ENCODE measurements at places on chromosomes 7 and 10.

GRCh38 chr10:129580010-129580409 is 113.0 kb downstream of the MGMT start:
- no peak for DNase-seq

- no peak for DNase-seq
Observed at GRCh38 chr7:54846273-54846672, 87.3 kb upstream of the SEC61G start.

GRCh38 chr10:70917635-70918034 is 29.3 kb upstream of the PCBD1 start:
- DNase-seq, result no peak

DNA sequence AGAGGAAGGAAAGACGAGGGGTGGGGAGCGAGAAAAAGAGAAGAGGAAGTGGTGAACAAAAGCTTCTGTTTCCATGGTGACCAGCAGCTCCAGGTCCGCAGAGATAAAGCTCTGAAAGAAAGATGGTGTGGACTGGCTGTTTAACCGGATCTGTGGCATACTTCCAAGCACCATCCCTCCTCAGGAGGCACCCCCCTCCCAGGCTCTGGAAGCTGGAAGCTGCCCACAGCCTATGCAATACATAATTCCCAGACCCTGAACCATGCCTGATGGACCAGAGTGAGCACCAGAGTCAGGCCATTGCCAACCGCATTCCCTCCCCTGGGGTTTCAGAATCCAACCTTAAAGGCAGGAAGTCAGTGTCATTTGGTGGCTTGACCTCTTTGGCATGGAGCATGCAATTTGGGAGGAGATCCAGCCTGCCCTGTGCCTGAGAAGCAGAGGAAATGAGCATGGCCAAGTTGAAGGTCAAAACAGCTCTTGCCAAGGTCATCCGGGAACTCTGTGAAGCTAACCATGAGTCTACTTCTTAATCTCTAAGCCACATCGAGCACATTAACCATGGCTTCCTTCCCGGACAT is 22.2 kb upstream of the CPXM2 start:
- DNase-seq, result no peak

DNA sequence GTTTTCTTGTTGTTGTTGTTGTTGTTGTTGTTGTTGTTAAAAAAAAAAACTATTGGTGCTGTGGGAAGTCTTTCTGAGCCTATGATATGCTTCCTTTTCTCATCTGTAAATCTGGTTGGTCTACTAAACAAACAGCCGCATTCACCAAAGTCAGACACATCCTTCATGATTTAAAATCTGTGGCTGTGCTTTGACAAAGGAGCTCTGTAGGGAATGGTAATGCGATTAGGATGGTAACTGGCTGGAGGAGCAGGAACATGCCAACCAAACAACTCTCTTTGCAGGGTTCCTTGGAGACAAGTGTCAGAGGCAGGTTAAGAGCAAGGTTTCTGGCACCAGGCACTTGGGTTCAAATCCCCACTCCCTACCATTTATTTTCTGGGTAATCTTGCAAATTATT is 14.9 kb upstream of the SP4 start:
- DNase-seq, result no peak

- DNase-seq, result no peak
Observed at GRCh38 chr7:95905167-95905566, 132.8 kb downstream of the DYNC1I1 start.

DNA sequence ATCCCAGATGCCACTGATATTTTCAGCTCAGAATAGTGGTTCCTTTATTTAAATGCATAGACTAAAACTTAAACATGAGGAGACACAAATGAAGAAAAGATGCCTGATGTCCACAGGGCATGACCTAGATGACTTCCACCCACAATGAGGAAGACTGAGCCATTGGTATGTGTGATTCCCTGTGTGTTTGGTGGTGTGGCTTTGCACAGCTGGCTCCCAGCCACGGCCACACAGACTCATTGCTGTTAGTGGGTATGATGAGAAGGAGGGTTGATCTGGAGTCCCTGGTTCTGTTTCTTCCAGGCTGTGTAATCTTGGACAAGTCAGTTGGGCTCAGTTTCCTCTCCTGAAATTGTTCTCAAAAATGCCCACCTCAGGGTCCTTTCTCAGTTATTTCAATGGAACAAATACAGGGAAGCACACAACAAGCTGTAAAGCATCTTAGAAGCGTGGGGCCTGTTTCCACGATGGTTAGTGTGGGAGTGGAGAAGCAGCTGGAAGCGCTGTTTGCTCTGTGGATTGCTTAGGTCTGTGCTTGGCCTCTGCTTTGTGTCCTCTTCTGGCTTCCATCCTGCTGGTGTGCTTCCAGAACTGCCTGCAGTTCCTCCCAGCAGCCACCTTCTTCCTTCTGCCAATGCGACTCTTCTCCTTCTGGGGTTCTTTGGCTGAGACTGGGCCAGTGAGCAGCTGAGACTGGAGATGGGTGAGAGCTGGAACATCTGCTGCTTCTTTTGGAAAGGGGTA is 303.7 kb downstream of the BMPER start:
- no peak for DNase-seq

DNA sequence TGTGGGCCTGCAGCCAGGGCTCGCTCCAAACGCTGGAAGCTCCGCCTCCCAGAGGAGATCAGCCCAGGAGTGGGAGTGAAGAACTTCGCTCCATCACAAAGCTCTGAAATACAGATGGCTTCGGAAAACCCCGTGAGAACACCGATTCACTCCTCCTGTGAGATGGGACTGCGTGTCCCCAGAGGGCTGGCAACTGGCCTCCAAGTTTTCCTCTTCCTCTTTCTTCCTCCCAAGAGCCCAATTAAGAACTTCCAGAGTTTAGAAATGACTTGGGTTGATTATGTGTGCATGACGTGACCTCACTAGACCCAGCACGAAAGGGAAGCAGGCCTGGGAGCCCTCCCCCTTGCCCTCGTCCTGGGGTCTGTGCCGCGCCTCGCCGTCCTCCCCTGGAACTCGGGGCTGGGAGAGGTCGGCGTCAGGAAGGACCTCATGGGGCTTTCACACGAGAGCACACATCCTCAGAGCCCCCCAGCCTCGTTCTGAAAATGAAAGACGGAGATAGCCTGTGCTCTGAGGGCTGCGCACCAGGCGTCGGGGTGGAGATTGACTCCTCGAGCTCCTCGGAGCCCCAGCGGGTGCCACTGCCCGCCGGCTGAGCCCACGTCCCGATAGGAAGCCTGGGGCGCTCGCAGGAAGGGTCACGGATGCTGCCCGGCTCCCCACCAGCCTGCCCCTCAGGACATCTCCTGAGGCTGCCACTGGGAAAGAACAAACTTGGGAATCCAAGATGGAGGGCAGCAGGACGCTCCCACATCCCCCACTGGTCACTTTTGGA is 37.8 kb downstream of the PTPRN2 start:
- no peak for DNase-seq

GRCh38 chr7:159094023-159094740 is 50.5 kb downstream of the VIPR2 start:
- no peak for DNase-seq

DNA sequence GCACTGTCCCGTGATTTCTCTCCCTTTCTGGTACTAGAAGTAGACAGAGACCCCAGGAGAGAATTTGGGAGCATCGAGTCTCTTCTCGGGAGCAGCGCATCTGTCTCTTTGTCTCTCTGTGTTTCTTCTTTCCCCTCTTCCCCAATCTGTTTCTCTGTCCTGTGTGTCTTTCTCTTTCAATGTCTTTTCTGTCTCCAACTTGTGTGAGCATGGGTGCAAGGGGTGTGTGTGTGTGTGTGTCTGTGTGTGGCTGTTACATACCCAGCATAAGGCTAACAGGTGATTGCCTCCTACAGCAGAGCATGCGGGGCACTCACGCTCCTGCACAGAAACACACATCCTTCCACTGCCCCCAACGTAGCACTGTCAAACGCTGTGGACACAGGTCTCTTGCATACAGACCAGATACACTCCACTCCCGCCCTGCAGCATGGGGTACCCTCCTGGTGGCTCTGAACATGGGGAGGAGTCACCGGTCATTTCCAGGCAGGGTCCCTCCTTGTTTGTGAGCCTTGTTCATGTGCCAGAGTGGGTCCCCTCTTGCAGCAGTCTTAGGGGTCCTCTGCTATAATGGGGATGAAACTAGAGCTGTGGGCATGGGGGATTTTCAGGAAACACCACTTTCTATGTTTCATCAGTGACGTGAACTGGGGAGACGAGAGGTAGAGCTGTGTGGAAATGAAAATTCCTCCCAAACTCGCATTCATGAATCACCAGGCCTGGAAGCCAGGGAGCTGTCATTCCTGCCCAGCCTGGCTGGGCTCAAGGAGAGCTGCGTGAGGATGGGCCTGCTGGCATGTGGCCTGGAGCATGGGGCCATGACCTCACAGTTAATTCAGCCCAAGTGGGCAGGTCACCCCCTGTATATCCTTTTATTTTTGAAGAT is 980 bp downstream of the ADAMTS14 start:
- no peak for DNase-seq

DNA sequence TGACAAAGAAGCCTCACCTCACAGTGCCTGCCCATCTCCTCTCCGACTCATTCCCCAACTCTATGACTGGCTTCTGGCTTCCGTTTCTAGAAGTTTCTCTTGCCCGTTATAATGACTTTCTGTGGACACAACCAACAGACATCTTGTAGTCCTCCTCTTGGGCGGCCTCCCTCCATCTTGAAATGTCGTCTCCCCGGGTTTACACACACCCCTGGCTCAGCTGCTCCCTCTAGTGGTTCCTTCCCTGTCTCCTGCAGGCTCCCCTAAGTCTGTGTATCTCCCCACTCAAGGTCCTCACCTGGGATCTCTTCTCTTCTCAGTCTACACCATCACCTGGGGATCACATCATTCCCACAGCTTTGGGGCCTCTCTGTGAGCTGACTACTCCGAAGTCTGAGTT is 123.4 kb upstream of the NEBL start:
- no peak for DNase-seq

- DNase-seq, result no peak
Observed at GRCh38 chr10:101781655-101781983, 1.6 kb downstream of the NPM3 start.

- no peak for DNase-seq
Observed at GRCh38 chr10:72736176-72736827, 44.4 kb downstream of the MCU start.

DNA sequence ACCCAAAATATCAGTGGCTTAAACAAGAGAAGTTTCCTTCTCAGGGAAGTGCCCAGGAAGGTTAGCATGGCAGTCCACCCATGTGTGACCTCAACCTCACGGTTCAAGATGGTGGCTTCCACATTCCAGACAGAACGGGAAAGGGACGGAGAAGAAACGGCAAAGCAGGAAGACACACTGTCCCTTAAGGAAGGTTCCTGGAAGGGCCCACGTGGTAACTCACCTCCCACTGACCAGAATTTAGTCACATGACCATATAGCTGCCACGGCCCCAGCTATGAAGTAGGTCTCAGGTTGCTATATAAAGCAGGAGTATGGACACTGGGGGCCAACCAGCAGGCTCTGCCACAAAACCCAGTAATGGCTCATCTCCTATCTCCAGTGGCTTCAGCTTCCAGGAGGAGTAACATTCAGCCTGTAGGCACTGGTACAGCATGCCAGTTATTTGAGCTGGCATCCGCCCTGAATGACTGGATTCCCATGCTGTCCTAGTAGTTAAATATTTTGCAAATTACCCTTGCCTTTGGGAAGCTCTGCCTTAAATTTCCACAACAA is 278.5 kb upstream of the KLF14 start:
- DNase-seq, result no peak

- DNase-seq, result no peak
Observed at GRCh38 chr7:25158966-25159365, 33.9 kb upstream of the CYCS start.

- DNase-seq, result no peak
Observed at GRCh38 chr10:77493851-77494261, 143.8 kb downstream of the KCNMA1 start.

DNA sequence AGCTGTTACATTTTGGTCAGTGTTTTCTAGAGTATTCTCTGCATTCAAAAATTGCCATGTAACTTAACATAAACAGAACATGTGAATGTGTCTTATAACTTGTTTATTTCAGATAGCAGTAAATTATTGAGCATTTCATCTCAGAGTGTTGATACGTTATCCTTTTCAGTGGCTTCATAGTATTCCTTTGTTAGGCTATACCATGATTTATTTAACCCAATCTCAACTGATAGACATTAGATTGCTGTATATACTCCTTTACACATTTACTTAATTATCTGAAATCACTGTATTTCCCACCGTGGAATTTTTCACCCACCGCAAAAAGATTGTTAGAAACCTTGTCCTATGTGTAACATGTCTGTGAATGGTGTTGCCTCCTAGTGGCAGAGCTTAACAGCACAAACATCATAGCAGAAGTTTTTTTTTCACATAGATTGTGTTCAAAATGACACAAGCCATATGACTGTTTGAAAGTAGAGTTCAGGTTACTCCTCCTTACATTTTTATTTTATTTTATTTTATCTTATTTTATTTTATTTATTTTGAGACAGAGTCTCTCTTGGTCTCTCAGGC is 21.4 kb downstream of the SLF2 start:
- no peak for DNase-seq

DNA sequence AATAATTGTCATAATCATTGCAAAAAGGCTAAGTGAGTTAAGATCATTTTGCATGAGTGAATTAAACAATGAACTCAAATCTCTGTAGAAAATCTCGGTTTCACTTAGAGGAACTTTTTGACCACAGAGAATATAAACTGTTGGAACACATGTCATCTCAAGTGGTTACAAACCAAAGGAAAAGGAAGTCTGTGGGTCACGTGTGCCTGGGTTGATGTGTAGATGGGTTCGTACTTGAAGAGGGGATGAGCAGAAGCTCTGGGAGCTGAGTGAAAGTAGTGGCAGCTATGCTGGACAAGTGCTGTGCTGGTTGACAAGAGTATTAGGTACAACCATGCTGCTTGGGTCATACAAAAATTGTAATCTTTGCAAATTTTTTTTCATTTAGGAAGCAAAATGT is 35.0 kb downstream of the GLRX3 start:
- DNase-seq, result no peak

GRCh38 chr7:157271315-157271990 is 65.4 kb upstream of the DNAJB6 start:
- DNase-seq, result no peak

- no peak for DNase-seq
Observed at GRCh38 chr10:123678376-123678775, 12.2 kb downstream of the GPR26 start.

GRCh38 chr7:113856010-113856409 is 62.8 kb downstream of the PPP1R3A start:
- no peak for DNase-seq

DNA sequence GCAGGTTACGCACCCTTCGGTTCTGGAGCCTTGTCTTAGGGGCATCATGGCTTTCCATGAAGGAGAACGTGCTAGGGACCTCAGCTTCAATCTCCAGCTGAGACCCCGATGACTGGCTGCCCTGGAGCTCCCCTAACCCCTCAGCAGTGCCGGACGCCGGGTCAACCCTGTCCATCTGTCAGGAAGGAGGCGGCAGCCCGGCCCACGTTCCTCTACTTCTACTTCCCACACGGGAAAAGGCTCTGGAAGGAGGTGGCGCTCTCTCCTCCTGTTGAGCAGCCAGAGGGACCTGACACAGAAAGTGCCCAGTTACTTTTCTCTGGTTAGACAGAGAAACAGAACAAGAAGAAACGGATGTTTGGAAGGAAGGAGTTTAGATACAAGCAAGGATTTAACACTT is 87.4 kb downstream of the DYNC2I1 start:
- no peak for DNase-seq
